ENCODE measurements at places on chromosomes 11 and 22.

- no peak for DNase-seq
Observed at GRCh38 chr11:59611570-59612565, 3.7 kb downstream of the OSBP start.

DNA sequence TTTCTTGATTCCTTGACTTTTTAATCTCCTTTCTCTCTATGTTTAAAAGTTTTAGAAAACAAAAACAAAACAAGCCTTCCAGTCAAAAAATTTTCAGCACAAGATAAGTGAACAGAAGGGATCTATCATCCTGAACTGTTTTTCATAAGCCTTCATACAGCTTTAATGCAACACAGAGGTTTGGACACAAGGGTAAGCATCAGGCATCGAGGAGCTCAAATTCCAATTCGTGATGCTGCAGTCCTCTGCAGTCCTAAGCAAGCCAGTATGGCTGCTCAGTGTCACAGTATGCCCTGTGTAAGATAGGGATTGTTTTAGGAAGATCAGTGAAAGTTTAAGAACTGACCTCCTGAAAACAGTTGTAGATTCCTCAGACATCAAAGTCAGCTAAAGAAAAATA lies 740.9 kb downstream of the NTM start:
- no peak for DNase-seq

- DNase-seq, result no peak
Observed at GRCh38 chr22:36913427-36914389, at the start of gene CSF2RB. Gene CSF2RB (plus strand): TSS chr22:36913628. CDS start chr22:36922208, 8,580 bp downstream.

GRCh38 chr11:61460474-61460881 lies 30.6 kb downstream of the SDHAF2 start:
- DNase-seq, result no peak

- DNase-seq, result no peak
Observed at GRCh38 chr11:115054570-115055538, 376.5 kb downstream of the NXPE2 start.

- DNase-seq, result no peak
Observed at GRCh38 chr22:19109198-19110063, 12.8 kb downstream of the DGCR2 start.

DNA sequence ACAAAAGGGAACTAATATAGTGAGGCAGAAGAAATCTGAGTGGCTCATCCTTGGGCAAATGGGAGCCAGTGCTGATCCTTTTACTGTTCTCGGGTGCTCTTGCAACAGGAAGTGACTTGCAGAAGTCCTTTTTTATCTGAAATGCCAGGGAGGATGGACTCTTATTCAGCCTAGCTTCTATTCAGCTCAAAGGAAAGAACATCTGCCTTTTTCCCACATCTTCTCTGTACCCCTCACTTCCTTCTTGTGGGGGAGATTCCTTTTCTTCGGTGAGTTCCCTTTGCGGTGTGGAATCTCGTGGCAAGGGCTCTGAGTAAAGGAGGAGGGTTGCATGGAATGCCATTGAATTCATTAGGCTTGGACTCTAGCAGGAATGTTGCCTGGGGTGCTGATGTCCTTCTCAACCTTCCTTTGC lies 76.2 kb downstream of the ZBTB16 start:
- no peak for DNase-seq

DNA sequence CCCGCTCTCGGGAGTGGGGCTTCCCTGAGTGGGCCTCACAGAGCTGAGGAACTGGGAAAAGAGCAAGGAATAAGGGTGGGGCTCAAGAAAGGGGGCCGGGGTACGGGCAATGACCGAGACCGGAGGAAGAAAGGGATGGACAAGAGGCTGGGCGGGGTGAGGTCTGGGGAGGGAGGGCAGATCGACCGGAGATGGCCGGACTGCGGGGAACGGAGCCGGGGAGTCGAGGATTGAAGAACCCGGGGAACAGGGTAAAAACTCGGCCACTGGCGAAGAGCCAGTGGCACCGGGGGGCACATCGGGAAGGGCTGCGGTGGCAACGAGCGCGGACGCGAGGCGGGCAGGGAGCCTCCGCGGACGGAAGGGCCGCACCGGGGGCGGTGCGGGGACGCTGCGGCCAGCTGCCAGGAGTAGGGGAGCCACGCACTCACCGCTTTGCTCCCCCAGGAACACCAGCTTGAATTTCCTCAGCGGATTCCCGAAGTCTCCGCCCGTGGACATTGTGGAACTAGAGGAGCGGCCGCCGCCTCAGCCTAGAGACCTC lies 667 bp downstream of the RAB6A start:
- peak; percentile 27 for DNase-seq

DNA sequence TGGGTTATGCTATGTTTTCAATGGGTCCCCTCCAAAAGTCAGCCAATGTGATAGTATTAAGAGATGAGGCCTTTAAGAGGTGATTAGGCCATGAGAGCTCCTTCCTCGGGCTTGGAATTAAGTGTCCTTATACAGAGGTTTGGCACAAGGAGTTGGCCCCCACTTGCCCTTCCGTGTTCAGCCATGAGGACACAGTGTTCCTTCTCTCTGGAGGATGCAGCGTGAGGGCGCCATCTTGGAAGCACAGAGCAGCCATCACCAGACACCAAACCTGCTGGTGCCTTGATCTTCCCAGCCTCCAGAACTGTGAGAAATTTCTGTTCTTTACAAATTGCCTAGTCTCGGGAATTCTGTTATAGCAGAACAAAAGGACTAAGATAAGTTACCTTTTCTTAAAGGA lies 26.9 kb downstream of the POU2AF3 start:
- DNase-seq, result no peak

DNA sequence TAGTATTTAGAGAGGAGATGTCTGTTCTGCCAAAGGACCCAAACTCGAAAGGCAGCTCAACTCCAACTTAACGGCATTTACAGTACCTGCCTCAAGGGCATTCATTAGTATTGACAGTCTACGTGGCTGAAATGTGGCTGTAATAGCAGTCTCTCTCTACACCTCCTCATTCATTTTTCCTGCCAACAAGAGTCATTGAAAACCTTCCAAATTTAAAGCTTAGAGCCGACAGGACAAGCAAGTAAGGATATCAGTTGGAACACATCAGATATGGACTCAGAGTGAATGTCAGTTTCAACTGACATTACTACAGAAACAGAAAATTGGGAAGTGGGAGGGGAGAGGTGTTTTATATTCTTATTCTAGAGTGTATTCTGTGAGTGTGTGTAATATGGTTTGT lies 253.1 kb downstream of the CADM1 start:
- DNase-seq, result no peak

- DNase-seq, result no peak
Observed at GRCh38 chr11:93850594-93851018, at the start of gene VSTM5. Gene VSTM5 (minus strand): TSS chr11:93850618. CDS start chr11:93850502, 116 bp downstream.

- peak; percentile 56 for DNase-seq
Observed at GRCh38 chr11:19344661-19345518, 104.1 kb upstream of the E2F8 start.

DNA sequence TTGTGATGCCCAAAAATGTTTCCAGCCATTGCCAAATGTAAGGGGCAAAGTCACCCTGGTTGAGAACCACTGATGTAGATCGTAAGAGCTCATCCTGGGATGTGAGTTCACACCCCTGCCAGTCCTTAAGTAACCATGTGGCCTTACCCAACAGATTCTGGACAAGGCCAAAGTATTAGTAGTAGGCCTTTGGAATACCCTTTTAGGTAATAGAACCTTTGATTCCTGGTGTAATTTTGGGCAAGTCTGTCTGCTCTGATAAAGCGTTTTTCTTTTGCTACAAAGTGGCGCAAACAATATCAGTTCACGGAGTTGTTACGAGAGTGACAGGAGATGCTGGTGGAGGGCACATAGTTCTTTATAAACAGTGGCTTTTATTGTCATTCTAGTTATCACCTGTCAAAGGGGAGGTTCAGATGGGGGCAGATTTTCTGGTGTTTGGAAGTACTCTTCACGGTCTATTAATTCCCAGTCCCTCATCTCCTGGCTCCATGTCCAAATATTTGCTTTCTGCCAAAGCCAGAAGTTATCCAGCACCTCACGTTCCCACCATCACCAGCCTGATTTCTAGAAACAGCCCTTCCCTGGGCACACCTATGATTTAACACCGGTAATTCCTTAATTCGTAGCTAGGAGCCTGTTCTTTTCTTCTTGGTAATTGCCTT lies 73.8 kb upstream of the CRYBB3 start:
- DNase-seq, result no peak

DNA sequence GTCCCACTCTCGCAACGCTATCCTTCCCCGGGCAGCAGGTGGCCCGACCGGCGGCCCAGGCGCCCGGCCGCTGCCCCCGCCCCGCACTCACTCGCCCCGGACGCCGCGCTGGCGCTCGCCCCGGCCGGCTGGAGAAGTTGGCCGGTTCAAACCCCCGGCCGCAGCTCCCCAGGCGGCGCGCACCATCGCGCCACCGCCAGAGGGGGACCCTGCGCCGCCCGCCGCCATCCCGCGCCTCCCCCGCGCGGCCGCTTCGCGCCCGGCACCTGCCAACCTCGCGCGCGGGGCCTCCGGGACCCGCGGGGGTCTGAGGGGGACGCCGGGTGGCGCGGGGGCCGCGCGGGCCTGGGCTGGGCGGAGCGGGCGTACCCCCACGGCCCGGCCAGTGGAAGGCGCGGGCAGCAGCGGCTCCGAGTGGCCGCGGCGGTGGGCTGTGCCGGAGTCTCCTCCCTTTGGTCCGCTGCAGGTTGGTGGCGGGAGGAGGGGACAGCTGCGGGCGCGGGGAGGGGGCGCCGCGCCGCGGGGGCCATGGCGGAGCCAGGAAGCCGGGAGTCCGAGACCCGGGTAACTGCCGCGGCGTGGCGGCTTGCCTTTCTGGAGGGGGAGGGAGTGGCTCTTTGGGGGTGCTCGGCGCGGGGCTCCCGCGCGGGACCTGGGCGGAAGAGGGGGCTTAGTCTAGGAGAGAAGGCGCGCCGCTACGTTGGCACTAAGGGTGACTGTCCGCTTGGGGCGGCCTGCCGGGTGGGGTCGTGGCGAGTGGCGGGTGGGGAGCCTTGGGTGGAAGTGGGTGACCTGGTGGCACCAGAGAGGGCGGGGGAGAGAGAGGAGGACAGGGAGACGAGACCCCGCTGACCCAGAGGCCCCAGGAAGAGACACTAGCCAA lies at the start of the genes MPST and TST:
MPST (plus strand) TSS at position 434 of the 883 bp plus-strand sequence; CDS start at position 529, 95 bp downstream.
TST (minus strand) TSS at position 139 of the 883 bp plus-strand sequence. CDS start 715 bp downstream, outside the sequence.
- peak; percentile 57 for DNase-seq

DNA sequence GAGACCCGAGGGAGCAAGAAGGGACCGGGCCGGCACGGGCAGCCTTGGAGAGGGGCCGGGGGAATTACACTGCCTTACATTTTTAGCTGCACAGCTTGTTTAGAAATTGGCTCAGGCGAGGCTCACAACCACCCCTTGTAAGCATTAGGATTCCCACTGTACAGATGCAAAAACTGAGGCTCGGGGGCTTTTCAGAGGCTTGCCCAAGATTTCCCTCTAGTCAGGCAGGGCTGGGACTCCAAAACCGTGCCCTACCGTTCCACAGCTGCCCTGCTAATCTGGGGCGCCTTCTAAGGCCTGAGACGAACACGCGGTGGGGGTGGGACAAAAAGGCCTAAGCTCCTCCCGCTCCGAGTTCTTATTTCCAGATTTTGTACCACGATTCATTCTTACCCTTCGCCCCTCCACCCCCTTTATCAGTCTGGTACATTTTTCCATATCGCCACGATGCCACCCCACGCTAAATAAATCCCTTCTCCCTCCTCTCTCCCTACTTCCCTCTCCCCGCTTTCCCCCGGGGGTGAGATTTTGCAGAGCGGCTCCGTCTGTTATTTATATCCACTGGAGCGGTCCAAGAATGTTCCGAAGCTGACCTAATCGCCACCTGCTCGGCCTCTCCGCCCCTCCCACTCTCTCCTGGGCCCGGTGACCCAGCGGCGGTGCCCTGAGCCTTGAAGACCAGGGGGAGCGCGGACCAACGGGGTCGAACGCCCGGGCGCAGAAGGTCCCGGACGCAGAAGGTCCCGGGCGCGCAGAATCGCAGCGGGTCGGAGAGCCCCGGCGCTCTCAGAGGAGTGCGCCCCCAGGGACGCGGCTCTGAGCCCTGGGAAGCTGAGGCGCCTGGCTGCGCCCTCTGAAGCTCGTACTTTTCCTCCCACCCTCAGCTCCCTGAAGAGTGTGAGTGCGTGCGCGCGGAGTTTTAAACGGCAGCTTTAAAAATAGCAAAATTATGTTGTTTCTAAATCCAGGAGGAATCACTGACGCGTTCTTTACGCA lies 764 bp upstream of the PACSIN3 start:
- DNase-seq, result no peak

- DNase-seq, result no peak
Observed at GRCh38 chr22:26115266-26115665, 54.0 kb upstream of the SEZ6L start.

DNA sequence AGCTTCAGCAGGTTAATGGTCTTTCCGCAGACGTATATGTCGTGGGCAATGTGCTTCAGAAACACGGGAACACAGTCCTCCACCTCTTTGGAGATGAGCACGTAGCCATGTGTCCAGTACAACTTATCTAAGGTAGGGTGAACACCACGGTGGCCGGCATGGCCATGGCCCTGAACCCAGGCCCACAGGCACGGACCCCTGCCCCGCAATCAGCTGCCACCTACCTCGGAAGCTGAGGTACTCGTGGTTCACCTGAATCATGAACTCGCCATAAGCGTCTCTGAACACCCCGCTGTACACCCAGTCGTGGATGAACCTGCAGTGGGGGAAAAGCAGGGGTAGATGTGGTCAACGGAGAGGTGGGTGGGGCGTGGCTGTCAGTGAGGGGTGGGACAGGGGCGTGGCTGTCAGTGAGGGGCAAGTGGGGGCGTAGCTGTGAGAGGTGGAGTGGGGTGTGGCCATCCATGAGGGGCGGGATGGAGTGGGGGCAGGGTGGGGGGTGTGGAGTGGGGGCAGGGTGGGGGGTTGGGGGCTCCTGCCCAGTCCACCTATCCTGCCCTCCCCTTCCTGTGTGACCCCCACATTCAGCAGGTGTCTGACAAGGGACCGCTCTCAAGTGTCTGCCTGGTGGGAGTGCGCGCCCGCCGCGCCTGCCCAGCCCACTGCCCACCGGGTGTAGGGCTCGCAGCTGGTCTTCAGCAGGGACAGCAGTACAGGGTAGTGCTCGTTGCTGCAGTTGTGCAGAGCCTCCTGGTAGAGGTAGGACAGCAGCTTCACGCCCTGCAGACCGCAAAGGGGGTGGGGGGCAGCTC lies 18.6 kb downstream of the TUBGCP6 start:
- no peak for DNase-seq

DNA sequence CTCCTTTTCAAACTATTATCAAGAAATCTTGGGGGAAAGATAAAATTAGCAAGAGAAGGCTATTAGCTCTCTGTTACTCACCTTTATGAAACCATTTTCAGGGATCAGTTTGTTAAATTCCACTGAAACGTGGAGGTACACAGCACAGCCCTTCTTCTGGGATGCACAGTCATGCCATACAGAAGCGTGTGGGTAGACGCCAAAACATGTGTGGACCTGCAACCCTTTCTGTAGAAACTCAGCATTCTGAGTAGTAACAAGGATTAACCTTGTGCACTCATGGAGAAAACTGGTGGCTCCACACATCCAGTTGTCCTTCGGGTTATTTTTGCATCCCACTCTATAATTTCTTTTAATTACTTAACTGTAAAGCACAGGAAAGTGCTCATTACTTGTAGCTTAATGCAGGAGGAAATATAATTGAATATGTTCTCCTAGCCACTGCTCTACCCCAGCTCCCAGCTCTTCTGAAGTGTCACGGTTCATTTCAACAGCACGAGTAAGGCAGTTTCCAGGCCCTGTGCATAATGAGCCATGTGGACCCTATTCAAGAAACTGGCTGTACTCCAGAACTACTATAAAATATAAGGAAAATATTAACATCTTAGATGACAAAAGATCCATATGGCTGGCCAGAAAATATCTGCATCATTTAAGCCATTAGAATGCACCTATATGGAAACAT lies 26.1 kb downstream of the BDNF start:
- no peak for DNase-seq

GRCh38 chr11:65572356-65573051 lies at the start of gene FAM89B:
Gene FAM89B (plus strand): TSS chr11:65572538. CDS start chr11:65572670, 132 bp downstream.
- peak; percentile 69 for DNase-seq
